ENCODE measurements at places on chromosomes 5 and 9. TPM values are rescaled to one million over a fixed set of nuclear protein-coding genes. Genes with fewer than 3 reads are reported as not detected.

DNA sequence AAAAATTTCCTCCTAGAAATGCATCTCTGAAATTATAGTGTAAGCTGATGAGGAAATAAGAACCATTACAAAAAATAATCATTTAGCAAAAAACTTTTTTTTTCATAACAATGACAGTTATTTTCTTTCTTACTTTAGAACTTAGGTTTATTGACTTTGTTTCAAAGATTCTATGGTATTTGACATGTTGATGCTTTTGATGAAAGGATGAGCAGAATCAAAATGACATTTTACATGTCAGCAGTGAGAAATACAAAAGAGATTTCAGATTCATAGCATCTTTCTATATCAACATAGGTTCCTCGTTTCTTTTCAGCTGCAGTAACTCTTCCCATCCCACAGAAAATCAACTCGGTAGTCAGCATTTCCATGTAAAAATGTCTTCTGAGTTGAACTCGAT is 1226.6 kb upstream of the C9orf72 start:
- H3K27me3 ChIP-seq: no peaks in the 10 kb centered on the region
- H3K36me3 ChIP-seq: no peaks in the 10 kb centered on the region
- no peak overlapping the region for H3K27ac ChIP-seq
- no peaks in the 10 kb centered on the region for H3K4me1 ChIP-seq

DNA sequence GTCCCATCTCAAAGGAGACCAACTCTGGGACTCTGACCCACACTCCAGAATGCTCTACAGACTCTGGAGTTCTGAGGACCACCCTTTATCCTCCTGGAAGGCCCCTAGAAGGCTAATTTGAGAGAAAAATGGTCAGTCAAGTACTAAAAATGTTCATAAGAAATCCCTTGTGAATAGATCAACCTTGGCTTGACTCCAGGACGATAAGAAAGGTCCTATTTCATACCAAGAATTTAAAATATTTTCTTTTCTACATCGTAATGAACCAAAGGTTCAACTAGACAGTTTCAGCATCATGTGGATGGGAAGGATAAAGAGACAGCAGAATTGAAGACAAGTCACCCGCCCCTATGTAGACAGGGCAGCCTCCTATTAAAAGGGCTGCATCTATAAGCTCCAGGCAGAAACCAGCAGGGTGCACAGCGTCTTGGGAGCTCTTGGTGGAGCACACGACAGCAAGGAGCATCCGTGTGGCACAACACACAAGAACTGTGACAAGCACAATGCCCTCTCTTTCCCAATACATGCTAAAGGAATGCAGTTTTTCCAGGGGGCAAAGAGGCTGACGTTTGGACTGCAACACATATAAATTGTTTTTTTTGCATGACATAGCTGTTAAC is 38.3 kb downstream of the RASEF start:
- no peak overlapping the region for H3K27ac ChIP-seq
- no peaks in the 10 kb centered on the region for H3K27me3 ChIP-seq
- no peaks in the 10 kb centered on the region for H3K4me1 ChIP-seq
- no peaks in the 10 kb centered on the region for H3K36me3 ChIP-seq
- no peak overlapping the region for H3K4me3 ChIP-seq

Gene LCN12
- total RNA-seq: 2.9 TPM

Gene ENTREP1
- total RNA-seq: 1.0 TPM

DNA sequence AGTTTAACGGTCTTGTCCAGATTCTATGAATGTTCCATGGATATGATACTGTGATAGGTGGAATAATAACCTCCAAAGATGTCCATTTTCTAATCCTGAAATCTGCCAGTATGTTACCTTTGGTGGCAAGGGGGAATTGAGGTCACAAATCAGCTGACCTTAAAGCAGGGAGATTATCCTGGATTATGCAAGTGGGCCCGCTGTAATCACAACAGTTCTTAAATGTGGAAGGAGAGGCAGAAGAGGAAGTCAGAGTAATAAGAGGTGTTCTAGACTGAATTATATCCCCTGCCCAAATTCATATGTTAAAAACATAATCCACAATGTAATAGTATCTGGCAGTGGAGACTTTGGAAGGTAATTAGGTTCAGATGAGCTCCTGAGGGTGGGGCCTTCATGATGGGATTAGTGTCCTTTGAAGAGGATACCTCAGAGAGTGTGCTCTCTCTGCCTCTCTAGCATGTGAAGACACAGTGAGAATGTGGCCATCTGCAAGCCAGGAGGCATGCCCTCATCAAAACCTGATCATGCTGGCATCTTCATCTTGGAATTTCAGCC is 47.6 kb upstream of the ZFAND5 start:
- no peak for DNase-seq
- no peak overlapping the region for H3K4me3 ChIP-seq

GRCh38 chr9:78261403-78262001 is 25.6 kb downstream of the CEP78 start:
- no peak overlapping the region for H3K4me3 ChIP-seq
- H3K27me3 ChIP-seq: no peaks in the 10 kb centered on the region
- no peaks in the 10 kb centered on the region for H3K36me3 ChIP-seq

DNA sequence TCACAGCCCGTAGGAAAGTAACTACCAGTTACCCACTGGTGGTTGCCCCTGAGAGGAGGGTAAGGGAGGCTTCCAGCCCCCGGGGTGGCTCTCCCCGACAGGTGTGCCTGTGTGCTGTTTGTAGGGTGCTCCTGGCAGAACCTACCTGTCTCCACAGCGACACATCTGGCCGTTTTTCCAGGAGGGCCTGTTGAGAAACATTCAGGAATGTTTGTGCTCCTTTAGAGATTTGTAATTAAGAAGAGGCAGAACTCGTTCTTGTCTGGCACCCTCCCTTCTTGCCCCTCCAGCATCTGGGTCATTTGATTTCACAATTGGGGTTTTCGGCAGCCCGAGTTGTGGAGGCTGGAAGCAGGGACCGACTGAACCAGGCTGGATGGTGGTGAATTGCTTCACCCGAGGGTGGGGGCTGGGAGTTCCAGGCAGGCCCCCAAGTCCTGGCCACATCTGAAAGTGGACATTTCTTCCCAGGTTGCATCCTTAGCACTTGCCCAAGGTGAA is 74.2 kb downstream of the WWC1 start:
- no peak overlapping the region for H3K27ac ChIP-seq
- no peak for DNase-seq
- peaks cover 2% of the 10 kb centered on the region for H3K27me3 ChIP-seq
- H3K4me1 ChIP-seq: no peaks in the 10 kb centered on the region

Gene C7
- total RNA-seq: not detected

DNA sequence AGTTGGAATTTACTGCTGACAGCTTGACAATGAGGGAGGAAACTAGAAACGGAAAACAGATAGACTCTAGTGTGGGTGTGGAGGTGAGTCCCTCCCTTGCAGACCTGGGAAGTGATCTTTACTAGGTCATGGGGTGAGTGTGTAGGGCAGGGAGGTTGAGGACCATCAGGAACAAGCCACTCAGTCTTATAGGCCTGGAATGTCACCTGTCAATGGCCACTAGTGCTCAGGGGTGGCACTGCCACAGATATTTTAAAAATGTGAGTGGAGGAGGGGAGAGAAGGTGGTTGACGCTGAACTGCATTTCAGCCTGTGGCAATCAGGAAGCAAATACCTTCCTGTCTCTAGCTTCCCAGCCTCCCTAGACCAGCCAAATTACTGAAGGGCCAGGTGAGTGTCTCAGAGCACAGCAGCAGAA is 9.0 kb downstream of the OR2S2 start:
- no peak overlapping the region for H3K27ac ChIP-seq
- peaks cover 2% of the 10 kb centered on the region for H3K36me3 ChIP-seq
- H3K4me1 ChIP-seq: no peaks in the 10 kb centered on the region
- peaks cover 3% of the 10 kb centered on the region for H3K27me3 ChIP-seq
- H3K4me3 ChIP-seq: no peak overlapping the region

Gene MYMK
- total RNA-seq: not detected

- no peak for DNase-seq
- H3K27me3 ChIP-seq: peaks cover 48% of the 10 kb centered on the region
- peaks cover 9% of the 10 kb centered on the region for H3K4me1 ChIP-seq
- no peaks in the 10 kb centered on the region for H3K36me3 ChIP-seq
- H3K4me3 ChIP-seq: no peak overlapping the region
Observed at GRCh38 chr5:93574491-93575305, 6.3 kb downstream of the NR2F1-AS1 start.

DNA sequence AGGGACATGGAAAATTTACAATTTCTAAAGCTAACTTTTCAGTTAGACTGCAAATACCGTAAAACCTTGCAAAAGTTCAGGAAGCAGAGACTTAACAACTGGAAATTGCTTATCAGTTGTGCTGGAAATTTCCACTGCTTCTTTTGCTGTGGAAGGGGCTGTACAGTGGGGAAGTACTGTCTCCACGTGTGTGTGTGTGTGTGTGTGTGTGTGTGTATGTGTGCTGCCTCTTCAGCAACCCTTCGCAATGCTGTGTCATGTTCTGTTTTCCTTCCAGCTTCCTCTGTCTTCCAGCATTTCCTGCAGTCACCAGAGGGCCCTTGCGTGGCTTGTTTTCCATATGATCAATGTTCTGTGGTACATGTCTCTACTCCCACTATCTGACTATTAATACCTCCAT is 87.5 kb upstream of the RANBP3L start:
- peaks cover 10% of the 10 kb centered on the region for H3K4me1 ChIP-seq
- H3K4me3 ChIP-seq: no peak overlapping the region
- no peaks in the 10 kb centered on the region for H3K36me3 ChIP-seq
- DNase-seq: no peak

Gene TRIM7
- total RNA-seq: 0.93 TPM

- H3K27me3 ChIP-seq: peaks cover 13% of the 10 kb centered on the region
- no peaks in the 10 kb centered on the region for H3K36me3 ChIP-seq
- H3K27ac ChIP-seq: peak overlapping the region; percentile 7
Observed at GRCh38 chr9:137602661-137603060, 2.8 kb upstream of the ARRDC1 start.

Gene ARAP3
- 8.6 TPM for total RNA-seq

Gene PALM2AKAP2
- total RNA-seq: 1.0 TPM

Gene ATP6V0E1
- 95.3 TPM for total RNA-seq

DNA sequence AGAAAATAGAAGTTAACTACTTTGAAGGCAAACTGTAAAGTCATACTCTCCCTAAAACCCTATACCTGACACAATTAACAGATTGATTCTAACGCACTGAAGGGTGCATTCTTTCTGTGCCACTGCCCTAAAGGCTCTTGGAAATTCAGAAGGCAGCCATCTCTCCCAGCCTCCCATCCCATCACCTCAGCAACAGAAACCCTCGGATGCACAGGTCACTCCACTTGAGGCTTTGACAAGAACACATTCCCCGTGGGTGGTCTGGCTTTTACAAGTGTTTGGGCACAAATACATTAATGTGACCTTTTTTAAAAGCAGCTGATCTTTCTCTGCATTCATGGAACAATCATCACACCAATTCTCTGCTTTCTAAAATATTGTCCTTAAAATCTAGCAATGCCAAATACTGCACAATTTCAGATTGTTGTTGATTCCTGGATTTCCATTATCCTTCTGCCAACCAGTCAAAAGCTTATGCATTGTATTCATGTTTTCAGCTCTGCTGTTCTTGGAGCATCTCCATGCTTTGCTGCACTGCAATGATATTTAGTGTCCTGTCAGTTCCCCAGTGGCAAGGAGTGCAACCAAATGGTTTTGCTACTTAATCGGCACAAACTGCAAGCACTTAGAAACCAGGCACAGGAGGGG is 175.6 kb downstream of the TMEM161B start:
- H3K4me1 ChIP-seq: peaks cover 38% of the 10 kb centered on the region
- H3K36me3 ChIP-seq: no peaks in the 10 kb centered on the region
- H3K4me3 ChIP-seq: peak overlapping the region; percentile 44
- H3K27ac ChIP-seq: no peak overlapping the region
- DNase-seq: no peak

Gene ENHO
- total RNA-seq: 11.5 TPM

Gene GFRA3
- 1.1 TPM for total RNA-seq

DNA sequence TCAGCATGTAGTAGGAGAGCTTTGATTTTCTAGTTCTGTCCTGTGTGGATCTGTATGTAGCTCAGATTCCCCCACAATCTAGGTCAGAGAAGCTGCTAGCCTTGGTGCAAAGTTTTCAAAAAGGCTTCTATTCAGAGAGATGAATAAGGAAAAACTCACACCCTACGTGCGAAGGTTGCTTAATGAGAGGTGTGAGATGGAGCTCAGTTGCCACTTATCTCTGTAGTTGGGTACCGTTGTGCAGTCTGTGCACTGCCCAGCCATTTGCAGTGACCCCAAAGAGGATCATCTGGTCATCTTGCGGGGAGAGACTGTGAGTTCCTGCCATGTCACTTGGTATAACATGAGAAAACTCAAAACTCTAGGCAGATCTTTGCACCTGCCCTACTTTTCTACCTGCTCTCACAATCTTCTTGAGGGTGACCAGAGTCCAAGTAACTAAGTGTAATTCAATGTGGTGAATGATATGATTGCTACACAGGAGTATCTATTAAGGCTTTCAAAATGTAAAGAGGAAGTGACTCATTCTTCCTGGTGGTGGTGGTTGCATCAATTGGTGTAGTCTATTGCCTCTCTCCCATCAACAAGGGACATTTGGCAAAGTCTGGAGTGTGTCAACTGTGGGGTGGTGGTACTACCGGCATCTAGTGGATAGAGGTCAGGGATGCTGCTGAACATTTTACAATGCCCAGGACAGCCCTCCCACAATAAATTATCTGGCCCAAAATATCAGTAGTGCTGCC is 65.2 kb downstream of the TMC1 start:
- H3K36me3 ChIP-seq: no peaks in the 10 kb centered on the region
- H3K27ac ChIP-seq: no peak overlapping the region
- H3K27me3 ChIP-seq: peaks cover 1% of the 10 kb centered on the region
- no peak for DNase-seq
- no peak overlapping the region for H3K4me3 ChIP-seq

- no peaks in the 10 kb centered on the region for H3K36me3 ChIP-seq
- H3K27me3 ChIP-seq: no peaks in the 10 kb centered on the region
- peaks cover 28% of the 10 kb centered on the region for H3K4me1 ChIP-seq
- H3K4me3 ChIP-seq: no peak overlapping the region
- no peak overlapping the region for H3K27ac ChIP-seq
Observed at GRCh38 chr9:14275331-14275730, 38.6 kb downstream of the NFIB start.

Gene MEF2C
- 24.1 TPM for total RNA-seq

DNA sequence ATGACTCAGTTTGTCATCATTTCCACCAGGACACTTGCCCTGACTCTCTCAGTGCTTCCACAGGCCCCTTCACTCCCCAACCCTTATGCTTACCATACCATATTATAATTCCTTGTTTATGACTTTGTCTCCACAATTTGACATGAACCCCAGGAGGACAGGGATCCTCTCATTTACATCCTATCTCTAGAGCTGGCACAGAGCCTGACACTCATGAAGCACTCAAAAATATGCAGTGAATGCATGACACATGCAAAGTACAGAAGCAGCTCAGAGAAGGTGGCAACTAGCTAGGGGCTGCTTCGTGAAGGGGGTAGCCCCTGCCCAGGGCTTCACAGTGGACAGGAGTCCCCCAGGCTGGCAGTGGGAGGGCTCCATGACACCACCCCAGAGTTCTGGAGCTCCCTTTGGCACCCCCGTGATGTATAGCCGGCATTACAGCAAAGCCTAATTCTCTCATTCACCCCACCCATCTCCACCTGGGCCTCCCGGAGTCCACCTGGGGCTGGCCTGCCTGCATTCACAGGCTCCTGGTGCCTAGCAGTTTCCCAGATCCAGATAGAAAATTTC is 112.0 kb upstream of the SPOCK1 start:
- no peaks in the 10 kb centered on the region for H3K4me1 ChIP-seq
- H3K27me3 ChIP-seq: no peaks in the 10 kb centered on the region
- H3K4me3 ChIP-seq: no peak overlapping the region
- no peak for DNase-seq

Measured in glutamatergic neuron (in vitro differentiated cells).